ENCODE measurements at places on chromosomes 13 and 19. TPM values are rescaled to one million over a fixed set of nuclear protein-coding genes. Genes with fewer than 3 reads are reported as not detected.

- no peak for ATAC-seq
These were observed 1244.2 kb downstream of the DIAPH3 start for GRCh38 chr13:58919551-58919950.

- ATAC-seq = no peak
These were observed 11.2 kb downstream of the IL17D start for GRCh38 chr13:20714563-20715329.

GRCh38 chr13:30796132-30796572 lies 60.8 kb downstream of the ALOX5AP start:
- ATAC-seq = peak; percentile 58

DNA sequence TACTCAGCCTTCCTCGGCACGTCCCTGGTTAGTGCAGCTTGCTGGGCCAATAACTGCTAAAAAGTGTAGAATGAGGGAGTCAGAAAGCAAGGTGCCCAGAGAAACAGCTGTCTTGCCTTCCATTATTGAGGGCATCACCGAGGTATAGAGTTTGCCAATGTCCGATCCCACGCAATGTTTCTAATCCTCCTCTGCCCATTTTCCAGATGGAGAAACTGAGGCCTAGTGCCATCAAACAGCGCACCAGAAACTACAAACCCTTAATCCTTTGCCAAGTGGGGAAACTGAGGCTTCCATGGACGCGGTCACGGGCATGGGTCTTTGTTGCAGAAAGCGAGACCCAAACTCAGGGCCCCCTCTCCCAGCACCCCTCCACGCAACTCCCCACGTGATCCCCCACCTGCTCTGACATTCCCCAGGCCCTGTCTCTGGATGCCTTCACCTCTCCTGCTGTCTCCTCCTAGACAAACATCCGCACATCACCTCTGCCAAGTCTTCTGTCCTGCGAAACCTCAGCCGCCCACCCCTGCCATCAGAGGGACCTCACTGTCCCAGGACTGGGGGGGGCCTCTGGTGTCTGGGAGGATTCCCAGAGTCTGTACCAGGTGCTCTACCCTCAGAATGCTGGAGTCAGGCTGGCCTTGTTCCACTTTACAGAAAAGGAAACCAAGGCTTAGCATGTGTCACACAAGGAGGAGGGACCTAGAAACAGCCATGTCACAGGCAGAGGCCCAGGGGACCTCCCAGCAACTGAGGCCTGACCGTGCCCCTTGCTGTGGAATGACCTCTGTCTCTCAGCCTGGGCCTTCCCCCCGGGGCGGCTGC lies 930 bp upstream of the PDE4C start:
- ATAC-seq = no peak

DNA sequence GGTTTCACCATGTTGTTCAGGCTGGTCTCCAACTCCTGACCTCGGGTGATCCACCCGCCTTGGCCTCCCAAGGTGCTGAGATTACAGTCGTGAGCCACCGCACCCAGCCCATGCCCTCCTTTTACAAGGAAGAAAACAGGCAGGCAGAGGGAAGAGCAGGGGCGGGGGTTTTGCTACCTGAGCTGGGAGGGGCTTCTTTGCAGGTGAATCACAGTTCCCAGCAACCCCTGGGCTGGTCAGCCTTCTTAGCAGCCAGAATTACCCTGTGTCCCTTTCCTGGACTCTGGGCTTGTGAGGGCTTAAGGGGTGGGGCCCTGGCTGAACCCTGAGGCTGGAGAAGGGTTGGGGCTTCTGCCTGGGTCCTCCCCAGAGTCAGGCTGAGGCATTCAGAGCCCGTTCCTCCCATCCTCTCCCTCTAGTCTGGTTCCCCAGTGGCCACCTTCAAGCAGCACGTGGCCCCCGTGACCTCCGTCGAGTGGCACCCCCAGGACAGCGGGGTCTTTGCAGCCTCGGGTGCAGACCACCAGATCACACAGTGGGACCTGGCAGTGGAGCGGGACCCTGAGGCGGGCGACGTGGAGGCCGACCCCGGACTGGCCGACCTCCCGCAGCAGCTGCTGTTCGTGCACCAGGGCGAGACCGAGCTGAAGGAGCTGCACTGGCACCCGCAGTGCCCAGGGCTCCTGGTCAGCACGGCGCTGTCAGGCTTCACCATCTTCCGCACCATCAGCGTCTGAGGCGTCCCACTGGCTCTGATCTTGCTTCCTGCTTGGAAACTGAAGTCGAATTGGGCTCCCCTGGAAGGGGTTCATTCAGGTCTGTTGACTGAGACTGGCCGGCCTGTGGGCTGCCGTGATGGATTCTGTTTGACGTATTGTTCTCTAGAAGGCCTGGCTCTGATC lies 2.8 kb upstream of the KCNJ14 start:
- ATAC-seq = peak; percentile 51

- no peak for ATAC-seq
These were observed 176.7 kb upstream of the RNF113B start for GRCh38 chr13:98353750-98354149.

- ATAC-seq = no peak
These were observed 1198.3 kb downstream of the OLFM4 start for GRCh38 chr13:54226876-54227275.

- no peak for ATAC-seq
These were observed 249.1 kb downstream of the FGF14 start for GRCh38 chr13:102152790-102153189.

DNA sequence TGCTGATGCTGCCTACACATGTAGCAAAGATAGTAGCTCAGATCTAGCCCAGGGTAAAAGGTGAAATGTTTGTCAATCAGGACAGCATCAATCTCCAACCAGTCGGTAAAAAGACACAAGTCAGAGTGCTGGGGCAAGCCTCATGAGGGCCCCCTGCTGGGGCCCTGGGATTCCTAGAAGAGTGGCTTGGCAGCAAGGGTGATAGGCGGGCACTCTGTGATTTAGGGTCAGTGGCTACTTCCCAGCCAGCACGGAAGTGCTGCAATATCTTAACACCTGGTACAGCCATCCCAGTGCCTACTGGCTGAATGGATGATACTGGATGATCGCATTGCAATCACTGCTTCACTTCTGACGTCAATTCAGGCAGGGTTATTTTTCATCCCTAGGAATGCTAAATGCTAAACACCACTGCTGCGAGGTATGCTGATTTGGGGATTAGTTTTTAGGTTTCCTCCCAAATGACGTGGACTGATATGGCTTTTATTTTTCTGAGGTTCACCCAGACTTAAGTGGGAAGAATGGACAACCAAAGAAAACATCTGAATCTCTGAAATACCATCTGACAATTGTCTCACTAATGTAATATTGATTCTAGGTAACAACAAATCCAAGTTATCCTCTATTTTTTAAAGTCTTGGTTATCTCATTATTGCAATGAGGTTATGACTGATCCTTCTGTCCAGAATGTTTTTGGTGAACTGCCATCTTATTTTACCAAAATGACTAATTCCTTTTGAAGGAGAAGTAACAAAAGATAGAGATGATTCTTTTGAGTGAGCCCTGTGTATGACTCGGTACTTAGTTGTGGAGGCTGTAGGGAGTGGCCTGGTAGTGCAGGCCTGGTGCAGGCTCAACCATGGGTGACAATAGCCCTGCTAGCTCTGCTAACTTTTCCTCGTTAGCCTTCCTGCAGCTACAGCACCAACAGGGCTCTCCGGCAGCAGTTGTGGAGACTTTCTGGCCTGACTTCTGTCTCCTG lies 432.5 kb downstream of the FGF9 start:
- ATAC-seq = peak; percentile 76

DNA sequence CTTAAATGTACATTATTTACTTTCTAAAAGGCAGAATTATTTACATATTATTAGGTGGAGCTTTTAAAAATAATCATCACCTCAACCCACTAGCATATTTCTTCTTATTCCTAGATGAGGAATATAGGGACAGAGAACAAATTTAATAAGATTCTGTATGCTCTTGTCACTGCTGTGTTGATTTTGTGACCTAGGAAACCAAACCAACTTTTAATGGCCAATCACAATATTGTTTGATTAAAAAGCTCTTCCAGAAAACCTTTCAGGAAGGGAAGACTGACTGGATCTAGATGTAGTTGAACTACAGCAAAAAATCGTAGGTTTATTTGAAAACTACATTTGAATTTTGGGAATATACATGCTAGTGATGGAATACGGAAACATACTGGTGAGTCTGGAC lies 91.8 kb upstream of the RAP2A start:
- ATAC-seq = no peak

GRCh38 chr19:4518345-4519171 lies at the start of gene PLIN4:
PLIN4 (minus strand) TSS chr19:4518486; CDS start chr19:4518272, 214 bp downstream.
- peak; percentile 48 for ATAC-seq

DNA sequence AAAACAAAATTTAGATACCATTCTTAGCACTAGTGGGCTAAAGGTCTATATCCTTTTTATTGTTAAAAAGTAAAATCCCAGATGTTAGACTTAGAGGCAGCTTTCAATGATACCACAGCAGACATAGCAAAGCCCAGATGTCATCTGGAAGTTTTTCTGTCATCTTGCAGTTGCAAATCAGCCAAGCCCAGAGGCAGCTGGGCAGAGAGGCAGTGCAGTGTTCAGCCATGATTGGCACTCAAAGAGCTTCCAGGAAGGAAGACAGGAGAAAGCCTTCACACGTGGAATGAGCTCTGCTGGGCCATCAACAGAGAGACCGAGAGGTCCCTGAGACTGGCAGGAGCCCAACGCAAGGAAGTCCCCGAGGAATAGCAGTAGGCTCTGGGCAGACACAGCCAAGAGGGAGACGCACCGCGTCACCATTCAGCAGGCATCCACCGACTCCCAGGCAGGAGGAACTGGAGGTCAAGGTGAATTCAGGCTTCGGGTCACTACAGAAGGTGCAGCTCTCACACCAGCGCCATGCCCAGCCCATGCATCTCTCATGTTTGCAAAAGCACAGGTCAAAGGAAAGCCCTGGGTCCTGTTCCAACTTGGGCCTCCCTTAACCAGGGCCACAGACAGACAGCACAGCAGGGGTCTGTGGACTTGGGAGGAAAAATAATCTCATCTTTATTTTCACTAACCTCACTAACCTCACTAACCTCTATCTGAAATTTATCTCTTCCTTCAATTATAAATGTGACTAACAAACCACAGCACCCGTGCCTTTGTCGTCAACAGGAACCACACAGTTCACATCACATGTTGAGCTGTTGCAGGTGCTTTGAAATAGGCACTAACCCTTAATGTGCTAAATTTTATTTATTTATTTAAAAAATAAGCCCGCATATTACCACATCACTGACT lies 54.9 kb downstream of the TUBGCP3 start:
- no peak for ATAC-seq

- ATAC-seq = no peak
These were observed 5.5 kb downstream of the AP3D1 start for GRCh38 chr19:2145831-2146241.

DNA sequence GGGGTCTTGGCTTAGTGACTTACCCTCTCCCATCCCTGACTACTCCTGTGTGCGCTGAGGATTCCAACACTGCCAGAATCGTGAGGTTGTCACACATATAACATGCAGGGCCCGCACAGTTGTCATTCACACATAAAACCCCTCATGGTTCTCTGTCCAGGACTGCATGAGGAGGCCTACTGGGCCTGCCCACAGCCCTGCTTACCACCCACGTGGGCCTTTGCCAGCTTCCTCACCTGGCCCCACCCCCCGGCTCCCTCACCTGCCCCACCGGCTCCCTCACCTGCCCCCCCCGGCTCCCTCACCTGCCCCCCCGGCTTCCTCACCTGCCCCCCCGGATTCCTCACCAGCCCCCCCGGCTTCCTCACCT lies 197.2 kb downstream of the TEX29 start:
- no peak for ATAC-seq

- ATAC-seq = peak; percentile 77
These were observed 303.4 kb downstream of the SPRY2 start for GRCh38 chr13:80037505-80037888.

GRCh38 chr19:50601407-50602088 lies 33.3 kb upstream of the LRRC4B start:
- ATAC-seq = no peak

- ATAC-seq = no peak
These were observed 28.1 kb downstream of the B3GLCT start for GRCh38 chr13:31227870-31228269.

- ATAC-seq = no peak
These were observed 83.8 kb upstream of the KL start for GRCh38 chr13:32932376-32932775.

DNA sequence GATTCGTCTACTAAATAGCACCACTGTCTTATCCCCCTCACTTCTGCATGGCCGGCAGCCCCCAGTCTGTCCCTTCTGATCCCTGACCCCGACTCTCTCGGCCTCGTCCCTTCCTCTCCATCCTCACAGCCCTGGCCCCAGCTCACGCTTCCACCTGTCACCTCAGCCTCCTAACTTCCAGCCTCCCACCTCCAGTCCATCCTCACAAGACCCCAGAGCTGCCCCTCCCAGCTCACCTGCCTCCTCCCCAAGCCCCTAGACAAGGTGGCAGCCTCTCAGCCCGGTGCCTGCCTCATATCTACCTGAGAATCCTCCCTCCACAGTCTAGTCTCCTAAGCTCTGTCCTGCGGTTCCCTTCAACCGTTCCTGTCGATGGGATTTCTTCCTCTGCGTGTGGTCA lies 10.0 kb downstream of the KCNC3 start:
- ATAC-seq = no peak

- no peak for ATAC-seq
These were observed 4.6 kb downstream of the S1PR2 start for GRCh38 chr19:10226376-10227025.

DNA sequence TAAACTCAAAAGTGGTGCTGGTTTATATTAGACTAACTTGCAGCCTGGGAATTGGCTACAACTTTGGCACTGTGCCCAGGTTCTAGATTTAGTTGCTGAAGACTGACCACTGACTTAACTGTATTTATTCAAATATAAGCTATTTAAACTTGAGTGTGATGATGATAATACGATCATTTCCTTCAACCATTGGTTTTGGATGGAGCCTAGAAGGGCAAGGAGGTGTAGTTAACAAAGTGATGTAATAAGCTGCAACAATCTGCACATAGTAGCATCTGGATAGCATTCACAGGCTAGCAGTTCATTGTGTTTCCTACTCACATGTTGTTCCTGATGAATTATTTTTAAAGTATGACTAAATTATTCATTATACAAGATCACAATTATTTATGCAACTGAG lies 55.2 kb upstream of the DACH1 start:
- no peak for ATAC-seq

- ATAC-seq = no peak
These were observed 94.5 kb upstream of the MRI1 start for GRCh38 chr19:13669780-13670355.

The PLVAP gene
- 22.6 TPM for total RNA-seq

The ZNF724 gene
- total RNA-seq = 2.6 TPM

The TEX29 gene
- total RNA-seq = not detected

The PAK4 gene
- total RNA-seq = 40.8 TPM

The MIA gene
- total RNA-seq = 7.5 TPM

The KIR2DL1 gene
- total RNA-seq = not detected

The FUT2 gene
- 101 TPM for total RNA-seq

The LGI4 gene
- 1.4 TPM for total RNA-seq

The NFIC gene
- total RNA-seq = 68.2 TPM

The RNF225 gene
- 14.7 TPM for total RNA-seq

The LRRC4B gene
- 0.24 TPM for total RNA-seq

The CYP2A7 gene
- total RNA-seq = not detected

The CRB3 gene
- total RNA-seq = 37.3 TPM

The SLC46A3 gene
- total RNA-seq = 0.84 TPM

The FCAR gene
- 0.16 TPM for total RNA-seq

The CPB2 gene
- not detected for total RNA-seq

The PGLYRP1 gene
- not detected for total RNA-seq
